ENCODE measurements at places on chromosomes 11 and 22.
A peak's percentile ranks its signal among the peaks of the same experiment; 100 is the strongest.

DNA sequence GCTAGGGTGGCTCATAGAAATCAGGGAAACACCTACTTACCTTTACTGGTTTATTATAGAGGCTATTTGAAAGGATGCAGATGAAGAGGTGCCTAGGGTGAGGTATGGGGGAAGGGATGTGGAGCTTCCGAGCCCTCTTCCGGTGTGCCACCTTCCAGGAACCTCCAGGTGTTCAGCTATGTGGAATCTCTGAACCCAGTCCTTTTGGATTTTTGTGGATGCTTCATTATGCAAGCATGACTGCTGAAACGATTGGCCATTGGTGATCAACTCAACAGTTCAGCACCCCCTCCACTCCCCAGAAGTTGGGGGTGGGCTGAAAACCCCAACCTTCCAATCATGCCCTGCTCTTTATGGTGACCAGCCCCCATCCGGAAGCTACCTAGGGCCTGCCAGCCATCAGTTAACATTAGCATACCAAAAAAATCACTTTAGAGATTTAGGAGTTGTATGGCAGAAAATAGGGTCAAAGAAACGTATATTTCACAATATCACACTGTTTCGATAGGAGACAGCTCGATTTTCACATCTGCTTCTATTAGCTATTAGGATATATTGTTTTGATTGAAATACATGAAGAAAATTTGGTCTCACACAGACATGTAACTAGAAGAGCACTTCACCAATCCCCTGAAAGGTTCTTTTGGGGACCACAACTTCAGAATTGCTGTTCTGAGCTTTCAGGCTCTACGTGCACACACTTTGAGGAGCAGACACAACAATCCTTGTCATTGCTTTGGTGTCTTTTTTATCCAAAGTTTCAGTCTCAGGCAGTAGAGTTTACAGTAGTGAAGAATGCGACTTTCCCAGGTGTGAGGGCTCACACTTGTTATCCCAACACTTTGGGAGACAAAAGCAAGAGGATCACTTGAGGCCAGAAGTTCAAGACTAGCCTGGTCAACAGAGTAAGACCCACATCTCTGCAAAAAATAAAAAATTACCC, 3.3 kb upstream of the POLR2G start:
- no peak for DNase-seq

- no peak for DNase-seq
These were observed 31.4 kb downstream of the XKR3 start for GRCh38 chr22:16793831-16794230.

GRCh38 chr11:40746282-40746681, 713.2 kb downstream of the LRRC4C start:
- DNase-seq, result no peak

GRCh38 chr22:40594346-40594745, 42.2 kb downstream of the MRTFA start:
- DNase-seq, result no peak

DNA sequence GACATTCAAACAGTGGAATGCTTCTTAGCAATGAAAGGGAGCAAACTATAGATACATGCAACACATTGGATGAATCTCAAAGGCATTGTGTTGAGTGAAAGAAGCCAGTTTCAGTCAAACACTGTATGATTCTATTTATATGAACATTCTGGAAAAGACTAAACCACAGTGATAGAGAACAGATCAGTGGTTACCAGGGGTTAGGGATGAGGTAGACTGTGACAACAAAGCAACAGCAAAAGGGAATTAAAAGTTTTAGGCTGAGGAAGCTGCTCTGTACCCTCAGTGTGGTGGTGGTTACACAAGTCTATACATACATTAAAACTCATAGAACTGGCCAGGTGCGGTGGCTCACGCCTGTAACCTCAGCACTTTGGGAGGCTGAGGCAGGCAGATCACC, 23.0 kb downstream of the FDX1 start:
- no peak for DNase-seq

GRCh38 chr11:57751676-57752253, at the start of gene BTBD18:
TSS of gene BTBD18 (minus strand) at chr11:57751819. CDS start at chr11:57751188, 631 bp downstream.
- DNase-seq, result peak; percentile 6

DNA sequence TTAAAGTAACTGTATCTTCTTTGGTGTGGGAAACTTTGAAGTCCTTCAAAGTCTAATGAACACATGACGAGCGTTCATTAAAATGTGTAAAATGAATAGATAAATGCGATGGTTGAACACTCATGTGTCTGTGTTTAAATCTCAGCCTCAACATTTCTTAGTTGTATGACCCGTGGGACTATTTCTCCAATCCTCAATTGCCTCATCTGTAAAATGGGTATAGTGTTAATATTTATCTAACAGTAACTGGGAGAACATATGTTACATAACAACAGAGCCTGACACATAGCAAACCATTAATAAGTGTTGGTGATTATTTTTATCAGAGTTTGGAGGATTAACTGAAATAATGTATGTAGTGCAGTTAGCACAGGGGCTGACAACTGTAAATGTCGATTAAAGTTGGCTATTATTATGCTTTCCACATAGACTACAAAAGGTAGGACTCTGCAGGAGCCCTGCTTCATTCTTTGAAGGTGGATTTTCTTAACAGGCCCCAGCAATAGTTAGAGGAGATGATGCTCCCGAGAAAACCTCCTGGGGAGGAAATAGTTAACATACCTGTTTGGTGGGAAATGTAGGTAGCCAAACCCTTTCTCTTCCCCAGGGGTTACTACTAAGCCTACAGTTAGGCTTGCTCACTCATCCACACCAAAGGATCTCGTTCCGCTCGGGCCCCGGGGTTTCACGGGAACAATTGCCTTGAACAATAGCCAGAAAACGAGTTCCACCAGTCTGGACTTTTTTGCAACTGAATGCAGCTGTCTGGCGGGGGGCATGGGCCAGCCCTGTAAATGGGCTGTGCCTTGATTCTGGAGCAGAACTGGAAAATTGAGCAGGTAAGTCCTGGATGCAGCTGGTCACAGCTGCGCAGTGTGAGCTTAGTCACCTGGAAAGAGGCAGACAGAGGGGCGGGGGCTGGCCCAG, 133.4 kb downstream of the DBX1 start:
- peak; percentile 82 for DNase-seq

- DNase-seq, result peak; percentile 82
These were observed 281.9 kb downstream of the CADM1 start for GRCh38 chr11:115222218-115222862.

GRCh38 chr22:38950527-38951295, 6.7 kb upstream of the APOBEC3A start:
- no peak for DNase-seq

DNA sequence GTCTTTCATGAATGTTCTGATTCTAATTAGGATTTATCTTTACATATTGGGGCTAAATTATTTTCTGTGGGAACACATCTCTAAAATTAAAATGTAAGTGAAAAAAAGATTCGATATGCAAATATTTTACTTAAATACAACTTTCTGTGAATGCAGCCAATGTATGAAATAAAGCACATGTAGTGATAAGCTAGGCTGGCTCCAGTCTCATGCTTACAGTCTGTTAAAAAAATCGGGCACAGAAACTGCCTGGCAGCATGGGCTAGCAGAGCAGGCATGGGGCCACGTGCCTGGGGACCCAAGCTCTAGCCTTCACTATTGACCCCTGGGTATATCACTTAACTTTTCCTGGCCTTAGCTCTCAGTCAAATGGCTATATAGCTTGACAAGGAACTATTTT, 46.5 kb downstream of the NELL1 start:
- DNase-seq, result no peak

DNA sequence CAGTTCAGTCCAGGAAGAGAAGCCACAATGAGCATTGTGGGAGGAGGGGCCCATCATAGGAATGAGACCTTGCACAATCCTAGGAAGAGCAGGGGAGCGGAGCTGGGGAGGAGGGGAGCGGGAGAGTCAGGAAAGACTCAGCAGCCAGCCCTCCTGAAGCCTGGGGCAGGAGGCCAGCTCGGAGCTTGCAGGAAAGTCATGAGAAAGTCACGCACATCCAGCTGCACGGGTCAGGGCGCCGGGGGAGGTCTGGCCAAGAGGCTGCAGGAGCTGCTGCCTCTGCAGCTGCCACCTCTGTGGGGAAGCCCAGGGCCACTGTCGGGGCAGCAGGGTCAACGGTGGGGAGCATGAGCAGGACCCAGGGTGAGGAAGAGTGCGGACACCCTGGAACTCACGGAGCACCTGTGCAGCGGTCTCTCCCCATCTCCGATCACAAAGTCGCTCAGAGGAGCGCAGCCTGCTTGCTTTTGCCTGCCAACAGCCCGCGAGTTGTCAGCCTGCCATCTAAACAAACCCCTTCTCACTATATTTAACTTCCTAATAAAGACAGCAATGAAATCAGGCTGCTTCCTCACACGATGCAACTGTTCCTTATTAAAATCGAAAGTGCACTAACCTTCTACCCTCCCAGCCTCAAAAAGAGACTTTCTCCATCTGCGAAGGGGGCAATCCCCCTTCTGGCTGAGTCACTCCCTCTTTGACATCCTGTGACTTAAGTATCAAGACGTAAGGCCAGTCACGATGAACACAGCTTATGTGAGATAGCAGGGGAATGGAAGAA, 52.9 kb upstream of the RTL6 start:
- DNase-seq, result no peak

- no peak for DNase-seq
These were observed 7.4 kb downstream of the MCM5 start for GRCh38 chr22:35407362-35407761.

DNA sequence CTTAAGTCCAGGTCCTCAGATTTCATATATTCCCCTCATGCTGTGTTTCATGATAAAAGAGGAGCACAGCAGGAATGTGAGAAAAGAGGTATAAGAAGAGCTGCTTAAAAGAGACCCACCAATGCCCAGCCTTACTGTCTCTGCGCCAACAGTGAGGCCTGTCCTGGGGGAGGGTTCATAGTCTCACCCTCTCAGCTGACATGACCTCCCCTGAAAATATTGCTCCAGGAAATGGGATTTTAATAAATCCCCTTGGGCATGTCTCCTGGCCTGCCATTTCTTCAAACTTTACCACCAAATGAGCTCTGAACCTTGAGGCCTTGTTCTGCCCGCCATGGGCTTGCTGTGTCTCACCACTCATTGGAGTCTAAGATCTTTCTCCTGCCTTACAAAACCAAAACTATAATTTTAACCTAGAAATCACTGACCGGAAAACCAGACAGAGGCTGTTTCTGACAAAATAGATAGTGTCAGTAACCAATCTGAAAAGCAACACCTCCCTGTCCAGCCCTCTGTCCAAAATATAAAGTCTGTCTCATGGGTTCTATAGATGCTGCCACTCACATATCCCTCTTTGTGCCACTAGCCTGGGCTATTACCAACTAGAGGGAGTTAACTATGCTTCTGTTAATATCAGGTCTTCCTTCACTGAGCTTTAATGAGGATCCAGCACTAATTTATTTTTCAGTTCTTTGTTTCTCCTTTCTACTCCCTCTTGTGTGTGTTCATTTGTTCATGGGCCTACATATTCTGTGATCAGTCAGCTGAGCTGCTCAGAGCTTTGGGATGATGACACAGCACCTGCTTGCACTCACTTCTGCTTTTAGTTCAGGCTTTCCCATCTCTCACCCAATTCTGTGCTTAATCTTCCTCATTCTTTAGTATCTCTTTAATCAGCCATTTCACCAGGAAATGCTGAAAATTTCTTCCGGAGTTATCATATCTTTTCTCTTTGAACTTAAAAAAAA, at the start of gene OR2AG2:
OR2AG2 (minus strand) TSS at position 51 of the 968 bp plus-strand sequence. CDS start 3,019 bp downstream, outside the sequence.
- no peak for DNase-seq

GRCh38 chr11:9028581-9028980, 24.8 kb upstream of the NRIP3 start:
- DNase-seq, result no peak

DNA sequence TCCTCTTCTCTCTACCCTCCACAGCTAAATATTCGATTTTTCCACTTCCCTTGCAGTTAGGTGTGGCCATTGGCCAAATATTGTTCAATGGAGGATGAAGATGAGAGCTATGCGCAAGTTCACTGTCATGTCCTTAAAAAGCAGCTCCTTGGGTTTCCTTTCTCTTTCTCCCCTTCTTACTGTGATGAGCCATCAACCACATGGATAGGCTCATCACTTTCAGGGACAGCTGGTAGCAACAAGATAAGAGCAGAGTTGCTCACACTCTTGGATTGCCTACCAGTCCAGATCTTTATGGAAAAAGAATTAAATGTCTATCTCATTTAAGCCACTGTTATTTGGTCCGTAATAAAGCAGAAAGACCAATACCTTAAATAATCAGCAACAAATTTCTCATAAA, 377.0 kb downstream of the DDX10 start:
- no peak for DNase-seq

GRCh38 chr11:19973136-19973635, 187.1 kb downstream of the DBX1 start:
- DNase-seq, result no peak

DNA sequence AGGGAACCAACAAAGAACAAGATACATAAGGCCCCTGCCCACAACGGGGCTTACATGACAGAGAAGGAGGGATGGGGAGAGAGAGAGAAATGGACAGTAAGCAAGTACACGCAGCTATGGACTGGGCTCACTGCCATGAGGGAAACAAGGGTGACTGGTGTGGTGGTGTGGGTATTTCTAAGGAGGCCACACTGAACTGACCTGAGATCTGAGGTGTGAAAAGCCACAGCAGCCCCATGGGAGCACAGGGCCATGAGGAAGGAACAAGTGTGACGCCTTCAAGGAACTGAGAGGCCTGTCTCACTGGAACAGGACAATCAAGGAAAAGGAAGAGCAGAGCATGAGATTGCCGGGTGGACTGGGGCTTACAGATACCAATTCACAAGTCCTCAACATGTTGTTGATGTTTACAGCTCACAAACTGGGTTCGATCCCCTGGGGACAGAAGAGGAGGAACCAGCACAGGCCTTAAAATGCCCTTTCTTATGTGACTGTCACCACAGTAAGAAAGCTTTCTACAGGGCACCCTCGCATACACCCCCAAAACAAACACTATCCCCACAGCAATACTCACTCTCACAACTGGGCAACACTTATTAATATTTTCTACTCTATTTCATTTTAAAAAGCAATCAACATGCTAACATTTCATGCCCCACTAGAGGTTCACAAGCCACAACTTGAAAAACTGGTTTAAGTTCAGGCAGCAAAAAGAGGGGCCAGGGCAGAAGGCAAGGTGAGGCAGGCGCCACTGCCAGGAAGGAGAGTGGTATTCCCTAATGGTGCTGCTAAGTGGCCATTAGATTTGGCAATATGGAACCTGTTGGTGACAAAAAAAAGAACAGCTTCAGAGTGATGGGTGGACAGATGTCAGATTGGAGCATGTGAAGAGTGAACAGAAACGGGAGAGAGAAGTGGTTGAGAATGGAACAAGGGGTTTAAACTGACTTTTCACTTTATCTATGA, 39.1 kb downstream of the TCIRG1 start:
- no peak for DNase-seq

Measured in NCI-H748 treated with DMSO at 0.1 percent for 48 hours (cell line).